ENCODE measurements at places on chromosomes 11 and 22.
A peak's percentile ranks its signal among the peaks of the same experiment; 100 is the strongest.

- no peak for DNase-seq
These were observed 36.0 kb downstream of the RSF1 start for GRCh38 chr11:77784572-77784971.

GRCh38 chr11:95135155-95135554, 45.5 kb downstream of the ENDOD1 start:
- no peak for DNase-seq

DNA sequence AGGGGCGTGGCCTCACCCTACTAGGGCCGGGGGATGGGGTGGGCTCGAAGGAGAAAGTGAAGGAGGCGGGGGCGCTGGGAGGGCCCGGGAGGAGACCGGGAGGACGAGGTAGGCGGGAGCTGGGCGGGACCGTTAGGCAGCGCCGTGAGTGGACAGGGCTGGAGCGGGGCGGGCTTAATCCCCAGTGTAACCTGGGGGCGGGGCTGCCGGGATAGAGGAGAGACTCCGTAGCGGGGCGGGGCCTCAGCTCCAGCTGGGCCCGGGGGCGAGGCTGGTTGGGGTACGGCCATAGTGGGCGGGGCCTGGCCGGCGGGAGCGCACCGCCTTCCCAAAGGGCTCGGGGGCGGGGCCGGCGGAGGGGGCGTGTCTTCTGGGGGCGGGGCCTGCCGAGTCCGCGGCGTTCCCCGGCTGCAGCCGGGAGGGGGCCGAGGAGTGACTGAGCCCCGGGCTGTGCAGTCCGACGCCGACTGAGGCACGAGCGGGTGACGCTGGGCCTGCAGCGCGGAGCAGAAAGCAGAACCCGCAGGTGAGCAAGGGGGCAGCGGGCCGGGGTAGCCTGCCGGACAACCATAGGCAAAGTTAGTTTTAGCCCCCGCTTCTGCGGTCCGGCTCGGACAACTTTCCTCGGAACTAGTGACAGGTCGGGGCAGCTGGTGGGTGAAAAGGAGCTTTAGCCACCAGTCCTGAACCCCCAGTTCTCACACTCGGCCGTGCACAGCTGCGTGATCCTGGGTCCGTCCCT, at the start of gene CD82:
TSS of gene CD82 (plus strand) at position 453 of the 742 bp plus-strand sequence. CDS start 29,000 bp downstream, outside the sequence.
- peak; percentile 99 for DNase-seq

- DNase-seq = no peak
These were observed 280.4 kb downstream of the DCDC1 start for GRCh38 chr11:31089117-31089516.

DNA sequence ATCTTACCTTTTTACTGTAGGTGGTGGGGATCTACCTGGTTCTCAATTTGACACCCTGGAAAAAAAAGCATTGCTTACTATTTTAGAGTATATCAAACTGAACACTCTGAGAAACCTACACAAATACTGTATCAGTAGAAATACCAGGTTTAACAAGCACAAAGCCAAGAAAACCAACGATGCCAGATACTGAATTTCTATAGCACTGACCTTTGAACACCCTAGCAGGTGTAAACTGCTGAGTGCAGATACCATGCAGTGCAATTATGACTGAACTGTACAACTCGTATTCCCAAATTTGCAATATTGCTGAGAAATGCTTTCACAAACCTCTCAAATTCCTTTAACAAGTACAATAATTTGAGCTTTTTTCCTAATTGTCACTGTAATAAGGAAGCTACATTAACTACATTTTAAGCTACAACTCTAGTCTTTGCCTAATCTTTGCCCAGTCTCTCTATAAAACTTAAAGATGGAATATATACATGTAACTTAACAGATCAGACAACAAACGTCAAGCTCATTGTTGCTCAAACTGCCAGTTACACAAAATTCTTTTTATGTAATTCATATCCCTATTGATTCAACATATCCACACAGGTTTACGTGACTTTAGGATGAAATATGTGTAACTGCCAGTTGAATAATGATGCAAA, 8.9 kb downstream of the TAF1D start:
- DNase-seq = no peak

GRCh38 chr22:42493393-42493792, 26.2 kb downstream of the RRP7A start:
- no peak for DNase-seq

GRCh38 chr11:126176853-126177470, 34.5 kb downstream of the RPUSD4 start:
- no peak for DNase-seq

DNA sequence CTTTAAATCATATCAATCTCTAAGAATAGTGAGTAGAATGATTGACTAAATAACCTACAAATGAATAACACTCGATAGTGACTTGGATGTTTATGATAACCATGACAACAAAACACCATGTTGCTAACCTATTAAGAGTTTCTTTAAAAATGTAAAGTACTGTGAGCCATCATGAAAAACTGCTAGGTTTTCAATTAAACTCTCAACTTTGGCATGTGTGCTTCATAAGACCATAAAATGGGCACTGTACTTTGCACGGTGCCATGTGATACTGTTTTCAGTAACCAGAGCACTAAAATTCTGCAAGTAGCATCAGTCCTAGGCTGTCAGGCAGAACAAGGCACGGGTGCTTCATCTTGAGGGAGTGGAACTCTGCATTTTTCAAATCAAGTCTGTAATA, 96.2 kb upstream of the TRIM77 start:
- DNase-seq = no peak

DNA sequence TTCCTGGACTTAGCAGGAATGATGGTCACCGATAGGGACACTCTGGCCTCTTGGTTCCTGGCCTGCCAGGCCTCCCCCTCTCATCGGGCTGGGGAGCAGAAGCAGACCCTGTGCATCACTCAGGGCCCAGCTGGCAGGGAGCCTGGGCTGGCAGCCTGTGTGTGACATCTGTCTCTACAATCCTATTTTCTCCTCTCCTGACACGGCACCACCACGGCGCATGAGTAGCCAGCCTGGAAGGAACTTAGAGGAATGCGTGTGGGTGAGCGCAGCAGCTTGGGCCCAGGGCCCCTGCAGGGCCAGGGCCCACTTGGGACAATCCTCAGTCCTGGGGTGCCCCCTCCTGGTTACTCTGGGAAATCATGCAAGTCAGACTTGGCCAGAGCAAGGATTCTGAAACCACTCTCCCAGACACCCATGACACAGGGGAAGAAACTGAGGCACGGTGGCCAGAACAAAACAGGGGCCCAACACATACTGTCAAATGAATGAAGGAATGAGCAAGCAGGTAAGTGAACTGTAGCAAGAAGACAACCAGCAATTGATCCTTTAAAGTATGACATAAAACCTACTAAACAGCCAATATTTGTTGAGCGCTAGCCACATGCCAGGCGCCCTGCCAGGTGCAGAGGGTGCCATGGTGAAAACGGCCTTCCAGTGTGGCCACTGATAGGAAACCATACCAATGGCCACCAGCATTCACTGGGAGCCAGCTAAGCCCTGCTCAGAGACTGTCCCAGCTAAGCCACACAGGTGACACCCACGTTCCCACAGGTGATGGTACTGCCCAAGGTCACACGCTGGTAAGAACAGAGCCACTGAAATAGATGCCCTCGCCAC, 13.3 kb downstream of the RSPH14 start:
- peak; percentile 66 for DNase-seq

GRCh38 chr22:42817556-42817955, 39.5 kb downstream of the ARFGAP3 start:
- DNase-seq = no peak

- no peak for DNase-seq
These were observed 35.7 kb upstream of the B3GAT1 start for GRCh38 chr11:134447696-134448095.

DNA sequence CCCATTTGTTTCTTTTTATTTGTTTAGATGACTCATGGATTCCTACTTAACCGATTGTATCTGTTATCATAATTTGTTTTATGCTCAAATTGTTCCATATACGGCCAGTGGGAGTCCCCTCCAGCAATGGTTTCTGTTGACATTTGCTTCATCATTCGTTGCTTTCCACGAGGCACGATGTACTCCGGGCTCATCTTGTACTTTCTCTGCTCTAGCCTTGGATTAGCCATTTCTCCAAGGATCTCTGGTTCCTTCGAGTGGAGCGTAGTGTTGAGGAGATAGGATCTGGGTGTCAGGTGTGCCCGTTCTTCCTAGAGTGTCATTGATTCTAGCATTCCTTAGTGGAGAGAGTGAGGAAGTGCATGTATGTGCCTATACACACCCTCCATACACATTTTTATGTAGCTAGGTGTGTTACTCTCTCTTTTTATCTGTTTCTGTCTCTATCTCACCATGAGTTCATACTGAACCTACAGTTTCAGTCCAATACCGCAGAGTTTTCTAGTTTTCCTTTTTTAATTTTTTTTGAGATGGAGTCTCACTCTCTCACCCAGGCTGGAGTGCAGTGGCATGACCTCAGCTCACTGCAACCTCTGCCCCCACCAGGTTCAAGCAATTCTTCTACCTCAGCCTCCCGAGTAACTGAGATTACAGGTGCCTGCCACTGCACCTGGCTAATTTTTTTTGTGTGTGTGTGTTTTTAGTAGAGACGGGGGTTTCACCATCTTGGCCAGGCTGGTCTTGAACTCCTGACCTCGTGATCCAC, 31.4 kb downstream of the TECTA start:
- DNase-seq = no peak

DNA sequence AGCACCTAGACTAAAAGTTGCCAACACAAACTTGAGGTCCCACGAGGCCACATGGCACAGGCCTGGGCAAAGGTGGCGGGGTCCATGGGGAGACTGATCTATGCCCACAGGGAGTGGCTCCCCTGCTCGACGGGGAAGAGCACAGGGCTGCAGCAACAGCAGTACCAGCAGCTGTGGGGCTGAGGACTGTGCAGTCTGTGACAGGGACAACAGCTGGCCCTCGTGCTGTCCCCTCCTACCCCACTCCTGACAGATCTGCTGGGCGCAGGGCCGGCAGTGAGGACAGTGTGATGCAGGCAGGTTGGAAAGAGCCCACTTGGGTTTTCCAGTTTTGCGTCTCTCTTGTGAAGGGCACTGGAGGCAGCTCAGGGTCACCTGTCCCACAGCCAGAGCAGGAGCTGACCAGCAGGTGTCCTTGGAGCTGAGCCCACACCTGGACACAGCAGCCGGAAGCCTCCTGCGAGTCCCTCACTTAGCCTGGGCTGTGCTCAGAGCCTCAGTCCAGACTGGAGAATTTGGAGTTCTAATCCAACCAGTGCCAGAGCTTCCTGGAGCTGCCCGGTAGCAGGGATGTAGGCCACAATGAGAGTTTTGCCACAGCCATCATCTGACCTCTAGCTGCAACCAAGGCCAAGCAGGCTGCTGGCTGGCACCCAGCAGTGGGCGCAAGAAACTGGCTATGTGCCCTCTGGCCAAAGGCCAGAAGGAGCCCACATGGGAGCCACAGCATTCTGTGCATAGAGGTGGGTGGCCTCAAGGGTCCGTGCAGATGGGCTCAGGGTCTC, 3.6 kb upstream of the GAS2L1 start:
- DNase-seq = no peak

GRCh38 chr11:119863236-119863635, 134.2 kb upstream of the NECTIN1 start:
- no peak for DNase-seq

DNA sequence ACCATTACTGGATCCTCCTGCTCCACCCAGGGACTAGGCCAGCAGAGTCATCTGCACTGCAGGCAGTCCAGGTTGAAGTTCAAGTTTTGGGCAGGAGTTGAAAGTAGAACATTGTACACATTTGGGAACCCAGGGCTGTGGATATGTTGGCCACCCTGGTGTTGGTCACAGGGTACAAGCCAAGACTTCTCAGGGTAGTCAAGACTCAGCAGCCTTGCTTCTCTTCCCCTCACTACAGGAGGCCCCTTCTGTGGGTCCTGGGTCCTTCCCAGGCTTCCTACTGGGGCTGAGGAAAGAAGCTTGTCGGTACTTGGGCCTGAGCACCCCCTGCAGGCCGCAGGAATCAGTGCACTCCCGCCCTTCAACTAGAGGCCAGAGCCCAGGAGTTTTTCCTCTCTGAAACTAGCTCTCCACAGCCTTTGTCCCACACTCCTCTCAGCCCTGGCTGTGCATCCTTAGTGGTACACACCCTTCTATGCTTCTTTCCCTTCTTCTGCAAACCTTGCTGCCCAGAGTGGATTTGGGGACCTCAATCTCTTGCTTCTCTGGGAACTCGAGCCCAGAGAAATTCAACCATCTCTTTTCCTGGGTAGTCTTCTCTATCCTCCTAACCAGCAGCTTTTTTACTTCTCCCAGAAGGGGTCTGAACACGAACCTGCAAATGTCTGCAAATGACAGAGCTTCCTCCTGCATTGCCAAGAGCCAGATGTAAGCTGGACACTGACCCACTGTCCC, 2.6 kb upstream of the HPX start:
- DNase-seq = peak; percentile 45

GRCh38 chr11:74035264-74035663, 26.4 kb upstream of the UCP3 start:
- DNase-seq = no peak

- no peak for DNase-seq
These were observed 95.4 kb upstream of the LARGE1 start for GRCh38 chr22:34015642-34016041.

DNA sequence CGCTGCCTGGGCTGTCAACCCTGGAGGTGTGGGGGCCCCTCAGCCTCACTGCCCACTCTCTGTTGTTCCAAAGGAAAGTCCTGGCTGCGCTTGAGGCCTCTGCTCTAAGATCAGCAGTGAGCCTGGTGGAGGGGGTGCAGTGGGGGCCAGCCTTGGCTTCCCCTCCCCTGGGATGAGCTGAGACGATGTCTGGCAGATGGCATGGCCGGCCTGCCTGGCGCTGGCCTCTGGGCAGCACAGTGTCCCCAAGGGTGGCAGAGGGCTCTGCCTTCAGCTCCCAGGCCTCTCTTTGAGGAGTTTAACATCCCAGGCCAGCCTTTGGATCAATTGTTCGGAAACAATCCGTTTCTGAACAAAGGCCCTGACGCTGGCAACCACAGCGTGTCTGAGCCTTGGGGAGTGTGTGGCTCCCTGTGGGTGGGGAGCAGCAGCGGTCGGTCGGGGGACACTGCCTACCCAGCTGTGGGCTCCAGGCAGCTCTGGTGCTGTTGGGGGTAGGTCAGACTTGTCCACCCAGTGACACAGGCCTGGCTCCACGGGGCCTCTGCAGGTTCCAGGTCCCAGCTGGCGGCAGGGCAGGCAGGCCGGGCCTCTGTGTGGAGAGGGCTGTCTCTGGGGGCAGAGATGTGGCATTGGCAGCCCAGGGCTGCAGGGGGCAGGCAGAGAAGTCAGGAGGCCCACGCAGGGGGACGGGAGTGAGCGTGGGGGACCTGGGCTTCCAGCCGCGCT, 12.1 kb downstream of the TSPAN4 start:
- no peak for DNase-seq

DNA sequence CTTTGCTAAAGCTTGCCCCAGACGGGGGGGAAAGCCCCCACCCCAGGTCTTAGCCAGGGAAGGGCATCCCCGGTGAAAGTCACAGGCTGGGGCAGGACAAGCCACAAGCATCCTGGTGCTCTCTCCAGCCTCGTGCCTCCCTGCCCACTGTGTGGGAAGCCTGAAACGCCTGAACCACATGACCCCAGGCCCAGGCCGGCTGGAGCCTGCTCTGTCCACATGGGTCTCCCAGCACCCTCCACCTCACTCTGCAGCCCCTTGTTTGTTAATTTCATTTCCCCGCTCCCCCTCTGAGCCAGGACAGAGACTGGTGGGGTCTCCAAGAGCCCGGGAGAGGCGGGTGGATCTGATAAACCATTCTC, 58.3 kb upstream of the TCF20 start:
- no peak for DNase-seq

GRCh38 chr11:106021181-106021966, 666 bp downstream of the MSANTD4 start:
- DNase-seq = no peak

GRCh38 chr11:133402551-133402950, 129.8 kb downstream of the OPCML start:
- no peak for DNase-seq

- no peak for DNase-seq
These were observed 27.2 kb downstream of the PHLDB1 start for GRCh38 chr11:118634431-118635236.

GRCh38 chr11:72413914-72414628, 20.3 kb downstream of the CLPB start:
- peak; percentile 62 for DNase-seq

Data from stimulated activated CD4-positive, alpha-beta T cell treated with anti-CD3 and anti-CD28 coated beads, Interleukin-4, amount 100 ng/mL, for 4 hours (primary cell).